ENCODE measurements at places on chromosomes 1 and 21. TPM values are rescaled to one million over a fixed set of nuclear protein-coding genes. Genes with fewer than 3 reads are reported as not detected.
A peak's percentile ranks its signal among the peaks of the same experiment; 100 is the strongest.

- H3K4me1 ChIP-seq: no peaks in the 10 kb centered on the region
- no peaks in the 10 kb centered on the region for H3K27me3 ChIP-seq
- no peak overlapping the region for H3K4me3 ChIP-seq
- DNase-seq: no peak
- no peaks in the 10 kb centered on the region for H3K36me3 ChIP-seq
Observed at GRCh38 chr1:210565306-210565705, 236.6 kb downstream of the HHAT start.

GRCh38 chr1:52602856-52603600 is 857 bp downstream of the GPX7 start:
- peak overlapping the region; percentile 62 for H3K4me3 ChIP-seq
- peaks cover 7% of the 10 kb centered on the region for H3K36me3 ChIP-seq
- no peaks in the 10 kb centered on the region for H3K27me3 ChIP-seq
- DNase-seq: no peak
- H3K4me1 ChIP-seq: peaks cover 23% of the 10 kb centered on the region

DNA sequence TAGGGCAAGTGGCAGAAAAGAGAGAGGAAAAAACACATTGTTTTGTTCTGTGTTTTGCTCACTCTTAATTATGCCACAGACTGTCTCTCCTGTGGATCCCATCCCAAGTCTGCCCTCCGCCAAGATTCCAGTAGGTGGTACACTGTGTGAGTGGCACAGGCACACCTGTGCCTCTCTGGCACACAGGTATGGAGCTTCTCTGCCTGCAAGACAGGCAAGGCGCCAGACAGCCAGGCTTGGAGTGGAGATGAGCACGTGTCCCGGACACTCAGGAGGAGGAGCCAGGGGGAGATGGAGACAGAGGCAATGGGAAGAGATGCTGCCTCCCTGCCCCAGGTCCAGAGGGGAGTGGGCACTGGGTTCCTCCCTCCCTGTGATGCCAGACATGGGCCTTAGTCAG is 6.5 kb upstream of the GRIK3 start:
- DNase-seq: no peak
- peaks cover 7% of the 10 kb centered on the region for H3K4me1 ChIP-seq
- H3K36me3 ChIP-seq: no peaks in the 10 kb centered on the region
- peaks cover 20% of the 10 kb centered on the region for H3K27me3 ChIP-seq
- H3K27ac ChIP-seq: no peak overlapping the region

DNA sequence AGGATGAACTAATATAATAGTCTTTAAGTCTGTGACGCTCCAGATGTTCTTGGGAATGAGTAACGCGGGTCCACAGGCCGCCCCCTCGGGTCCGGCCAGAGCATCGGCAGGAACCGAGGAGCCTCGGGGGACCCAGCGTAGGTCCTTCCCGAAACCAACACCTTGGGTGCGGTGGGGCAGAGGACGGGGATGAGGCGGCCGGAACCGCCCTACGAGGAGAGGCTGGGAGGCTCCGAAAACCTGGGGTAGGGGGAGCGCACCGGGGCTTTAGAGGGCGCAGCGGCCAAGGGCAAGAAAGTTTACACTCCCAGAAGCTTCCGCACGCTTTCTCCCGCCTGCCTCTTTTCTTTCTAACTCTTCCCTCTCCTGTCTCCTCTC is 7.1 kb downstream of the DMRTA2 start:
- peaks cover 67% of the 10 kb centered on the region for H3K27me3 ChIP-seq
- no peak overlapping the region for H3K27ac ChIP-seq
- no peaks in the 10 kb centered on the region for H3K4me1 ChIP-seq

- H3K27ac ChIP-seq: no peak overlapping the region
- peaks cover 14% of the 10 kb centered on the region for H3K4me1 ChIP-seq
- H3K4me3 ChIP-seq: no peak overlapping the region
- DNase-seq: no peak
- no peaks in the 10 kb centered on the region for H3K36me3 ChIP-seq
- no peaks in the 10 kb centered on the region for H3K27me3 ChIP-seq
Observed at GRCh38 chr1:219126377-219126776, 47.3 kb upstream of the LYPLAL1 start.

- peaks cover 9% of the 10 kb centered on the region for H3K4me1 ChIP-seq
- peaks cover 4% of the 10 kb centered on the region for H3K36me3 ChIP-seq
- H3K27me3 ChIP-seq: no peaks in the 10 kb centered on the region
- H3K4me3 ChIP-seq: peak overlapping the region; percentile 9
- DNase-seq: peak; percentile 91
Observed at GRCh38 chr21:41802684-41803083, 35.8 kb upstream of the RIPK4 start.

GRCh38 chr1:23215751-23216449 is 1.4 kb downstream of the HTR1D start:
- H3K4me3 ChIP-seq: no peak overlapping the region
- H3K36me3 ChIP-seq: no peaks in the 10 kb centered on the region
- DNase-seq: no peak
- peaks cover 23% of the 10 kb centered on the region for H3K27me3 ChIP-seq
- peaks cover 14% of the 10 kb centered on the region for H3K4me1 ChIP-seq
- no peak overlapping the region for H3K27ac ChIP-seq

GRCh38 chr1:30299393-30299792 is 424.0 kb downstream of the MATN1 start:
- no peak overlapping the region for H3K27ac ChIP-seq
- DNase-seq: no peak
- no peaks in the 10 kb centered on the region for H3K27me3 ChIP-seq

The ADAM30 gene
- not detected for total RNA-seq

The ZFP69B gene
- total RNA-seq: 0.55 TPM

The DMAP1 gene
- total RNA-seq: 35.3 TPM

The TDRD5 gene
- not detected for total RNA-seq

The GLIS1 gene
- not detected for total RNA-seq

All from sigmoid colon (tissue), 7 donors.